ENCODE measurements at places on chromosomes 3 and 15.

DNA sequence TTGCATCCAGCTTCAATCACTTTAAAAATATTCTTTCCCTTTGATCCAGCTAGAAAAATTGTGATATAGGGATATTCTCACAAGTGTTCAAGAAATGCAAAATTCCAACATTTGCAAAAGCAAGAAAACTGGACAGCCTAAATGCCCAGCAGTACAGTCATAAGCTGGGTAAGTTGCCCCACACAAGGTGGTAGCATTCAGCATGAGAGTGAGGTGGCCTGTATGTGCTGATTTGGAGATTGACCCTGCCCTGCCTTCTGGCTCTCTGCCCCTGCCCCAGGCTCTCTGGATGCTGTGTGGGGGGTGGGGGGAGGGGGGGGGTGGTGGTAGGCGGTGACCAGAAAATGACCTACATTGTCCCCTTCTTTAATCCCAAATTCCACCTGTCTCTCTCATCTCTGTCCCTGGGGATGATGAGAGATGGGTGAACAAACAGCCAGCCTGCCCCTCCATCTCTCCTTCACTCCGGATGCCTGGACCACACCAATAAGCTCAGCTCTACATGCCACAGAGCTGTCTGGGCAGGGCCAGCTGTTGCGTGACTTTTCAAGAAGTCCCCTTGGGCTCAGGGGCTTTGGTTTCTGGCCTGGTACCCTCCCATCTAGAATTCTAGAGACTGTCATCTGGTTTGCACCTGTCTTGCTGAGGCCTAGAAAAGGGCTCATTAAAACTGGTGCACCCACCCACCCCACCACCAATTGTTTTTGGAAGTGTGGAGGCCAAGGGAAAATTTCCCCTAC lies 42.2 kb downstream of the SLC28A1 start:
- no peak for DNase-seq

GRCh38 chr15:94300612-94301011 lies 69.3 kb downstream of the MCTP2 start:
- DNase-seq, result no peak

DNA sequence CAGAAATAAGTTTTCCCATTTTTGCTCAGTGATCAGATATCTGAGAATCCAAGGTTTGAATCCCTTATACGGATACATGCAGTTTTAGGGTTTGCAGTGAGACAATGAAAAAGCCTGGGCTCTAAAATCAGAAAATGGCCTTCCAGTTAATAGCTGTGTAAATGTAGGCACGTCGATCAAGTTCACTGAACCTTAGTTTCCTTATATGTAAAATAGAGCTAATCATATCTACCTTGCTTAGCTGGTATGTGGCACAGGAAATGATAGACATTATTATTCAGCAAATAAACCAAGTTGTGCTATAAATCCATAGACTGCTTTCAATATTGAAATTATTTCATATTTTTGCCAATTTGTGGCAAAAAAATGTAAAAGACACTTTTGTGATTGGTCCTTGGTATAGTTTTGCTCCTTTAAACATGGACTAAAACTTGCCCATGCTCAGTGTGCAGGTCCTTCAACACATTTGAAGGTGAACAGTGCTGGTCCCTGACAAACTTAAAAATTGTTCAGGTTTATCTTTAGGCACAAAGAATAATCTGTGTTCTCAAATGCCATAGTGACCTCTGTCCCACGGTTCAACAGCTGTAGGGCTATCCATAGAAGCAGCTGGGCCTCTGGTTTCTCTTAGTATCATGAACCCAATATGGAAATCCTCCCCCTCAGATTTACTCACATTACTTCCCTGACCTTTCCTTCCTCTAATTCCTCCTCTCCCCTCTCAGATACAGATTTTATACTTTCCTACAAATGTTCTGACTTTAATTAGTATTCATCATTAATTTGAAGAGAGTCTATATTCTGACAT lies 51.0 kb downstream of the CCDC54 start:
- no peak for DNase-seq

DNA sequence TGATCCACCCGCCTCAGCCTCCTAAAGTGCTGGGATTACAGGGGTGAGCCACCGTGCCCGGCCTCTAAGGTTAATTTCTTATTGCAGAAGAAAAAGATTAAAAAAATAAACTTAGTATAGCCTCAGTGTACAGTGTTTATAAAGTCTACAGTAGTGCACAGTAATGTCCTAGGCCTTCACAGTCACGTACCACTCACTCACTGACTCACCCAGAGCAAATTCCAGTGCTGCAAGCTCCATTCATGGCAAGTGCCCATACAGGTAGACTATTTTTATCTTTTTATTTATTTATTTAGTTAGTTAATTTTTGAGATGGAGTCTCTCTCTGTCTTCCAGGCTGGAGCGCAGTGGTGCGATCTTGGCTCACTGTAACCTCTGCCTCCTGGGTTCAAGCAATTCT lies 3.2 kb upstream of the FLNB start:
- DNase-seq, result no peak

GRCh38 chr15:98729446-98730042 lies 81.2 kb downstream of the IGF1R start:
- no peak for DNase-seq

GRCh38 chr3:113018536-113019181 lies 27.9 kb downstream of the GTPBP8 start:
- DNase-seq, result no peak

DNA sequence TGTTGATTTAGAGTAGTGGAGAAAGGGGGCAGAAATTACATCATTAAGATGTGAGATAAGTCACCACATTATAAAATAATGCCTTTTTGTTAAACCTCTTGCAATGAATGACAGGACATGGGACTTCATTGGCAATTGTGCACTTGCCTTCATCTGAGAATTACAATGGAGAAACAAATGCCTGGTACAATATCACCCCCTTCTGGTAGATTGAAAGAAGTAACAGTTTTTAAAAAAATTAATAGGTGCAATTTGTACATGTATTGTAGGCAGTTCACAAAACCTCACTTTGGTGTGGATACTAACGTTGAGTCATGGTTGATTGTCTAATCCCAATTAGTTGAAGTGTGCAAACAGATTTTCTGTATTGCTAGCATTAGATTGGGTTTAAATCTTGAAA lies 4.6 kb upstream of the P2RY14 start:
- DNase-seq, result peak; percentile 57

DNA sequence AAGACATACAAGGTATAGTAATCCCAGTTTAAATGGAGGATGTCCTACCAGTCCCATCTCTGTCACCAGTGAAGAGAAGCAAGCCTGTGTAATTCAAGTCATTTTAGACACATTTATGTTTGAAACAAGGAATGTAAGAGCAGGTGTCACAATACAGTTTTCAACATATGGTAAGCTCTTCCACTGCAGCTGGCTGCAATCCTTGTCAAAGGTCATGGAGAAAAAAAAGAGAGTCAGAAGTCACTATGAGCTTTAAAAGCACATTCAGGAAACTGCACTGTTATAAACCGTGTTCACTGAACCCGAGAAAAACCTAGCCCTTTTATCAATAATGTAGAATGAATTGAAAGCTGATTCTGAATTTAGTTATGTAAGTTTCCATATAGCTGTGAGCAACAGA lies 206.4 kb downstream of the NAALADL2 start:
- DNase-seq, result no peak

DNA sequence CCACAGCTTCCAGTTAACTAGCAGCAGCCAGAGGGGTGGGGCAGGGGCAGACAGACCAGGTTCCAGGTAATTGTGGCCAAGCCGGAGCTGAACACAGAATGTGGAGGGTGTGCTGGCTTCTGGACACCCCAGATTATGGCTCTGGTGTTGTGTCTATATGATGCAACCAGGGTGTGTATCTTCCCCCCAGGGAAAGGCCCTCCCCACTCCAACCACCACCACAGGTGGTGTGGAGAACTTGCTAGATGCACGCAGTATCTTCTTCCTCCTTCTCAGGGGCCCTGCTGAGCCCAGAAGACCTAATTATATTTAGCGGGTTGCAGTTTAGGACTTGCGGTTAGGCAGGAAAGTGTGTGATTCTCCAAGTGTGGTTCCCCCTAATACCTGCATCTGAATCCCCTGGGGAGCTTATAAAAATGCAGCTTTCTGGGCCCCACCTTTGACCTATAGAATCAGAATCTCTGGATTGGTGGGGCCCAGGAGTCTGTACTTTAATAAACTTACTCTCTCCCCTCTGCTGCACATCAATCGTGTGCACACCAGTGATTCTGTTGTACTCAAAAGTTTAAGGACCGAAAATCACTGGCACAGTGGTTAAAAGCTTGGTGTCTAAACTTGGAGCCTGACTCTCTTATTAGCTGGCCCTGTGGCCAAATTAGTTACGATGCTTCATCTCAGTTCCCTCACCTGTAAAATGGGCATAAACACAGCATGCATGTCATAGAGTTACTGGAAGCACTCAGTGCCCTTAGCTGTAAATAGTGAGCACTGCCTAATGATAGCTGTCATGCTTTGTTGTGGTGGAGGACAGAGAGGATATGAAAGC lies 379.1 kb upstream of the PROK2 start:
- DNase-seq, result no peak

- DNase-seq, result no peak
Measured at GRCh38 chr3:110654843-110655502, 416.6 kb upstream of the NECTIN3 start.

DNA sequence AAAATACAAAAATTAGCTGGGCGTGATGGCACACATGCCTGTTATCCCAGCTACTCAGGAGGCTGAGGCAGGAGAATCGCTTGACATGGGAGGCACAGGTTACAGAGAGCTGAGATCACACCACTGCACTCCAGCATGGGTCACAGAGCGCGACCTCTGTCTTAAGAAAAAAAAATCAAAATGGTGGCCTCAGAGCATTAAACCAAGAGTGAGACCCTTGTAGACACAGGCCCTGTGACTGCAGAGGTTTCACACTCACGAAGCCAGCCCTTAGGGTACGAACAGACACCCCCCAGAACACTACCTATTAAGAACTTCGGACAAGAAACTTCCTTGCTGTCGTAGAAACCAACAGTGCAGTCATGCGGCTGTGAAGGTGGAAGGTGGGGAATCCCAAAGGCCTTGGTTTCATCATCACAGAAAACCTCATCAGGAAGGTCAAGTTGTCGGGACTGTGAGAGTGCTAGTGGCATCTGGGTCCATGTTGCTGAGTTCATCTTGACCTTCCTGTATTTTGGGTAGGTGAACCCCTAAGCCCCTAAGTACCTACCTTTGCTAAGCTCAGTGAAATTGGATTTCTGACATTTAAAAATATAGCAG lies 4.8 kb upstream of the PDE8A start:
- no peak for DNase-seq

- peak; percentile 49 for DNase-seq
Measured at GRCh38 chr15:78641102-78641748, at the start of gene CHRNB4. TSS of gene CHRNB4 (minus strand) at chr15:78641210. CDS start at chr15:78641133, 77 bp downstream.

DNA sequence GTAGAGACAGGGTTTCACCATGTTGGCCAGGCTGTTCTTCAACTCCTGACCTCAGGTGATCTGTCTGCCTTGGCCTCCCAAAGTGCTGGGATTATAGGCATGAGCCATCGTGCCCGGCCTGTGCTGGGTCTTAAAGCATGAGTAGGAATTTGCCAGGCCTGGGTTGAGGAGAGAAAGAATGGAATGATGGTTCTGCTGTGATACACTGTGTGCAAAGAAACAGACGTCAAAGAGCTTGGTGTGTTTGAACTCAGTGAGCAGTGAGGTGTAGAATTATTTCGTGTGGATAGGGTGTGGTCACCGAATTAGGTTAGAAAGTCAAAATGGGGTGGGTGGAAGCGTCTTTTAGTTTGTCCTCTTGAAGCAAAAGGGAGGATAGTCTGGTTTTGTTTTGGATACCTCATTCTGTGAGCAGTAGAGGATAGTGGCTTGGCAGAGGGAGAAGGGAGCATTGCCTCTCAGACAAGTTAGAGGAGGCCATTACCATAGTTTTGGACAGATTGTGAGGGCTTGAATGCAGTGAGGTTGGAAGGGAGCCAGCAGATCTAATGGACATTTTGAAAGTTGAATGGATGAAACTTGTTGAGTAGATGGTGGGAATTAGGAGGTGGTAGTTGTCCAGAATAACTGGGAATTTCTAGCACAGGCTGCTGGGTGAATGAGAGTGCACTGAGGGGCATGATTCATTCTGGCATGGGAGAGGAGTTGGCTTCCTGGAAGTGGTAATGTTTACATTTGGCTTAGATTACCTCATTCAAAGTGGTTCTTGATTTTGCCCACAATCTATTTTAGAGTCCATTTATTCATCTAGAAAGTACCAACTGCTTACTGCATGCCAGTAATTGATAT lies 27.2 kb downstream of the AKAP13 start:
- peak; percentile 26 for DNase-seq

DNA sequence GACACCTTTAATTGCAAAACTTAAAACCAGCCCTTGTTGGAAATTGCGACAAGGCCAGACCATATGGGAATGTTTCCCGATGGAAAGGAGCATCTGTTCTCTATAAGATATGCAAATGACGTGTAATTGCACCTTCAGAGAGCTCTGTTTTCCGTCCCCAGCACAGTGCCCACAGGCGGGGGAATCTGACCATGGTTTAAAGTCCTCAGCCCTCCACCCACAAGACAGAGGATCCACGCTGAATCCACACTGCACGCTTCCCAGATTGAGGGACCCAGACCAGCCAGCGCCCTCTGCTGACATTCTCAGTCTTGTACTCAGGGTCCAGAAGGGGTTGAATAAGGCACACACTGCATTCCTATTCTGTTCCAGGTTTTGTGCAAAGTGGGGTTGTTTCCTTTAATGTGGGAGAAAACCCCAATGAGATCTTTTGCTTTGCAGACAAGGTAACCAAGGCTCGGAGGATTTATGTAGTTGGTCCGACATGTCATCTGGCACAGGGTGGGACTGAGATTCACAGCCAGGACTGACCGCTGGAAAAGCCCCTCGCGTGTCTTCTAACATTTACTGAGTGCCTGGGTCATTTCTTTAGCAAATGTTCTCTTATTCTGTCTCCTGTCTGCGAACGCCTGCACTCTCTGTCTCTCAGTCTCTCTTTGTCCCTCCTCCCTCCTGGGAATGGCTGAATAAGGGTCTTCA lies 36.8 kb upstream of the KLHL25 start:
- DNase-seq, result peak; percentile 71

DNA sequence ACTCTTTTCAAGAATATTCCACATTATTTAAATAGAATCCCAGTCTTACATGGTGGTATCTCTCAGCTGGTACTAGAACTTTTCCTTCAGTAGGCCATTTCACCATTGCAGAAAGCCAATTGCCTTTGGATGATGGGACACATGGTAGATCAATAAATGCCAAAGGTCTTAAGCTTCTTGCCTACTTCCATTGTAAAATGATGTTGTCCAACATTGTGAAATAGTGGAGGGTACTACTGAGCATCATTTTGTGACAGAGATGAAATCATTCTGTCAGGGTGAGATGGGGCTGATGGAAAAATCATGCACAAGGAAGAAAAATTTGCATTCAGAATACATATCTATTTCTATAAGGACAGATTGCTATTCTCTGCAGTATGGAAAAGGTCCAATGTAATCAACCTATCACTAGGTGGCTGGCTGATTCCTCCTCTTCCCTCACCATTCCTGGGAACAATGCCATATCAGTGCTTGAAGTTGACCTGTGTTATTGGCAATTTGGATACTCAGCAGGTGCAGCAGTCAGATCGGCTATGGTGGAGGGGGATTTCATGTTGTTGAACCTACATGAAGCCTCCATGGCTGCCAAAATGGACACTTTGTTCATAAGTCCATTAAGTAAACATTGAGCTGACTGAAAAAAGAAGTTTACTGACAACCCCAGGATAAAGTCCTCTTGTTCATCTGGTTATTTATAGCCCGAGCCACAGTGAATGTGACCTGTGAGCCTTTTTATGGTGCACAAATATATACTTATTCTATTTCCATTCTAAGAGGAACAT lies 596.9 kb upstream of the ARPP21 start:
- no peak for DNase-seq
